ENCODE measurements at places on chromosomes 11 and 22.

- no peak for DNase-seq
Measured at GRCh38 chr11:14390669-14391068, 31.7 kb upstream of the RRAS2 start.

DNA sequence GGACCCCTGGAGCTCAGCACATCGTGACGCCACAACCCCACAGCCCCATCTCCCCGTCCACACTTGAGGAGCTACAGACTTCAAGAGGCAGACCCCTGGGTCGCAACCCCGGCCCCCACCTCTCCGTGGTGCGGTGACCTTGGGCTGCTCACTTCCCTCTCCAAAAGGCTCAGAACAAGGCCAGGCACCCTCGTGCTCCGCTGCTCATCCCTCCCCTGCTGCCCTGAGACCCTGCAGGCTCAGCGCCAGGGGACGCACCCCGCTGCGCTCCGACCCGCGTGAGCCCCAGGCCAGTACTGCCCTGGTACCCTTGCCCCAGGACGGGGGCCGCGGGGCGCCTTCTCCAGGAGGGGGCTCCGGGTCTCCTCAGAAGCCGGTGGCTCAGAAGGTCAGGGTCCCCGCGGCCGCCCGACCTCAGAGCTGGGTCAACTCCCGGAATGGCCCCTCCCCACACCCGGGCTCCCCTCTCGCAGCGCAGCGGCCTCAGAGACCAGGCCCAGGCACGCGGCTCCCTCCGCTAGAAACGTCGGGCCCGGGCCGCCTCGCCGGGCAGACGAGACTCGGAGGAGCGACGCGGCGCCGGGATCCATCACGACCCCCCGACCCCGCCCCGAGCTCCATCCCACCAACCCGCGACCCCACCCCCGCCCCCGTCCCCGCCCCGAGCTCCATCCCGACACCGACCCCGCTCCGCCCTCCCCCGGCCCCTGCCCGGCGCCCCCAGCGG, 563 bp downstream of the GATD1 start:
- DNase-seq = peak; percentile 74

GRCh38 chr22:32746732-32747131, 54.8 kb upstream of the TIMP3 start:
- no peak for DNase-seq

- DNase-seq = no peak
Measured at GRCh38 chr22:48256776-48257684, 1494.6 kb downstream of the TBC1D22A start.

- DNase-seq = no peak
Measured at GRCh38 chr11:47589118-47589517, 2.6 kb downstream of the FAM180B start.

DNA sequence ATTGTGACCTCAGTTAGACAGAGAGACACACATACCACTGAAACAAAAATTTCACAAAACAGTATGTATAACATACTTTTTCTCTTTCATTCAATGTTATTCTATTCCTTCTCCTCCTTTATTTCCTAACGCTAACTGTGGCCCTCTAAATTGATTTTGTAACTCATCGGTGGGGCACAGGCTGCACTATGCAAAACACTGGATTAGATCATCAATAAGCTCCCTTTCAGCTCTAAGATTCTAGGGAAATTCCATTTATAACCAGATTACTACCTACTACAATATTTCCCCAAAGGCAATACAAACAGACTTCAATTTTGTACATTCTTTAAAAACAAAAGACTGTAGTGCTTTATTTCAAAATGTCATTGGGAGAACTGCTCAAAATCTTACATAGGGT, 6.1 kb downstream of the FJX1 start:
- DNase-seq = no peak

All from erythroblast (primary cell).